ENCODE measurements at places on chromosomes 16 and 17. TPM values are rescaled to one million over a fixed set of nuclear protein-coding genes. Genes with fewer than 3 reads are reported as not detected.

The BRICD5 gene
- total RNA-seq: 7.4 TPM

The GCGR gene
- not detected for total RNA-seq

The RFWD3 gene
- 29.7 TPM for total RNA-seq

The UTS2R gene
- not detected for total RNA-seq

The CEP295NL gene
- total RNA-seq: 5.2 TPM

The VAT1L gene
- 0.65 TPM for total RNA-seq

The CES3 gene
- 0.29 TPM for total RNA-seq

The CX3CL1 gene
- total RNA-seq: 31.1 TPM

DNA sequence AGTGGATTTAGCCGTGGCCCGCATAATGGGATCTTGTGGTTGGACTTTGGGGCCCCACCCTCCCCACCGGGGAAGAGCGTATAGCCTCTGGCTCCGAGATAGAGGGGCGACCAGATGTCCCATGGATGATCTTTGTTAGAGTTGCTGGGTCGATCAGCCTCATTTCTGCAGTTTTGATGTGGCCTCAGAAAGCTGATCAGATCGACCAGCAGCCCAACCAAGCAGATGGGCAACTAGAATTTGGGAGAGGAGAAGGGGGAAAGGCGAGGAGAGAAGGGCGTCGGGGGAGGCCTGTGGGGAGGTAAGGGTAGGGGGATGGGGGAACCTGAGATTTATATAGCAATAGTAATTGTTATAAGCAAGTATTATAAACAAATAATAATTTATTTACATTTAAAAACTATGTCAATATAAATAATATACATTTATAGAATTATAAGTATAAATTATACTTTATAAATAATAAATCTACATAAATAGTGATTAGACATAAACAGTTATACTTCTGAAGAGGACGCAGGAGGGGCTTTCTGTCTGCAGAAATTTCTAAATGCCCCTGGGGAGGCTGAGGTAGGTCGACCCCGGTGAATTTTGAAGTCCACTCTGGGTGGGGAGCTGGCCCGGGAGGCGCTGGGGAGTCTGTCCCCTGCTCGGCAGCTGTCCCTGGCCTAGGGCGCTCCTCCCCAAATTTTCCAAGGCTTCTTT is 136.3 kb downstream of the KCNJ12 start:
- DNase-seq: peak; percentile 41

GRCh38 chr17:57271821-57272220 is 15.5 kb downstream of the MSI2 start:
- no peak for DNase-seq

- no peak for DNase-seq
Measured at GRCh38 chr17:7781429-7781828, 52.6 kb upstream of the KDM6B start.

DNA sequence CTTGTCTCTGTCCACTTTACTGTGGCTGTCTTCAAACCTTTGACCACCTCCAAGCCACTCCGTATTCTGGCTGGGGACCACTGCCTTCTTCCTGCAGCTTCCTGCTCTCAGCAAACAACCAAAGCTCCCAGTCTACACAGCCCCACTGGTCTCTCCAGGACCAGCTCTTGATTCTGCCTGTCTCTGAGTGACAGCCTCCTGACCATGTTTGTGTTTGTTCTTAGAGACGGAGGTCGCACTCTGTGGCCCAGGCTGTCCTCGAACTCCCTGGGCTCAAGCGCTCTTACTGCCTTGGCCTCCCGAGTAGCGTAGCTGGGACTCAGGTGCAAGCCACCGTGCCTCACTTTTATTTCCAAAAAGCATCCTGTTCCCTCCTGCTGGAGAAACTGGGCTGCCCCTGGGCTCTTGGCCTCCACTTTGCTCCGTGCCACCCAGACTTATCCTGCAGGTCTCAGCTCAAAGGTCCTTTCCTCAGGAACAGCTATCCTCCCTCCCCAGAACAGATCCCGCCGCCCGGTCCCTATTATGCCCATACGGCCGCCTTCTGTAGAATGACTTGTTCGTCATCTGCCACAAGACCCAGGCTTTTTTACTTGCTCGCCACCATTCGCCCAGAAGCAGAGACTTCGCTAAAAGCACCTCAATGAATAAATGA is 9.1 kb downstream of the MNT start:
- DNase-seq: peak; percentile 49

GRCh38 chr16:56632848-56633365 is 448 bp downstream of the MT1M start:
- DNase-seq: no peak

DNA sequence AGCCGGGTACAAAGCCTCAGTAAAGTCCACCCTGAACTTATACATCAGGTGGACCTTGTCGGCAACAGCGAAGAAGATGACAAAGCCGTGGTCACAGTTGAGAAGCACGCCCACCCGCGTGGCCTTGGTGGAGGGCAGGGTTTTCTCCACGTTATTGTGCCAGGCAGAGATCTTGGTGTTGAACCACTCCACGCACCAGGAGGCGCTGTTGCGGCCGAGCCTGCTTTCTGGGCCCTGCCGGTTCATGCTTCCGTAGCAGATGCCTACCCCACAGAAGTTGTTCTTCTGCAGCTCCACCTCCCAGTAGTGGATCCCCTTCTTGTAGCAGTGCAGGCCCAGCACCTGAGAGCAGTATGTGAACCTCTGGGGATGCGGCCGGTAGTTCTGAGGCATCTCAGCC is 22.1 kb downstream of the TRIM25 start:
- DNase-seq: no peak

DNA sequence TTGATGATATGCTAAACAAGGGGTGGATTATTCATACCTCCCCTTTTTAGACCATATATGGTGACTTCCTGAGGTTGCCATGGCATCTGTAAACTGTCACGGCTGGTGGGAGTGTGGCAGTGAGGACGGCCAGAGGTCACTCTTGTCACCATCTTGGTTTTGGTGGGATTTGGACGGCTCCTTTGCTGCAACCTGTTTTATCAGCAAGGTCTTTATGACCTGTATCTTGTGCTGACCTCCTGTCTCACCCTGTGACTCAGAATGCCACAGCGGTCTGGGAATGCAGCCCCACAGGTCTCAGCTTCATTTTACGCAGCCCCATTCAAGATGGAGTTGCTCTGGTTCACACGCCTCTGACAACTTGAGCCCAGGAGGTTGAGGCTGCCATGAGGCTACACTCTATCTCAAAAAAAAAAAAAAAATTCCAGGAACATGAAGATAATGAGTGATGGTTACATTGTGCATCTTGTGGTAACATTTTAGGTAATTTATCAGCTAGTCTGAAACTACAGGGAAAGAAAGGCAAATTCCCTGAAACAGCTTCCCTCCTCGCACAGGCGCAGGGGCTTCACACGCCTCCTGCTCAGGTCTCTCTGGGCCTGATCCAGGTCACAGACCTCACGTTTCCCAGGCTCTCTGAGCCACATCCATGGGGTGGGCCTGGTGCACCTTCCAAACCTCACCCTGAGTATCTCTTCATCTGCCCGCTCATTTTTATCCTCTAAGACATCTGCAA is 15.3 kb upstream of the UBE2I start:
- DNase-seq: no peak

DNA sequence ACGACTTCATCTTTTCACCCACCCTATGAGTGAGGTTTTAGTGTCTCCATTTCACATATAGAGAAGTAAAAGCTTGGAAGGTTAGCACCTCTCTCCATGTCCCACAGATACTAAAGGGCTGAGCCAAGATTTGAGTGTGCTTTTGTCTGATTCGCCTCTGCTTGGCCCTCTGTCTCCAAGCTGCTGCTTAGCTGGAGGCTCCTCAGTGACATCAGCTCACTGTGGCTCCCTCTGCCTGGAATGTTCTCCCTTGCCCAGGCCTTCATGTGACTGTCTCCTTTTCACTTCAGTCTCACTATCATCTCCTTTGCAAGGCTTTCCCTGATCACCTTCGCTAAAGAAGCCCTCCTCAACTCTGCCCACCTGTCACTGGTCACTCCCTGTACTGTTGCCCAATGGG is 84.5 kb upstream of the HSBP1 start:
- no peak for DNase-seq

DNA sequence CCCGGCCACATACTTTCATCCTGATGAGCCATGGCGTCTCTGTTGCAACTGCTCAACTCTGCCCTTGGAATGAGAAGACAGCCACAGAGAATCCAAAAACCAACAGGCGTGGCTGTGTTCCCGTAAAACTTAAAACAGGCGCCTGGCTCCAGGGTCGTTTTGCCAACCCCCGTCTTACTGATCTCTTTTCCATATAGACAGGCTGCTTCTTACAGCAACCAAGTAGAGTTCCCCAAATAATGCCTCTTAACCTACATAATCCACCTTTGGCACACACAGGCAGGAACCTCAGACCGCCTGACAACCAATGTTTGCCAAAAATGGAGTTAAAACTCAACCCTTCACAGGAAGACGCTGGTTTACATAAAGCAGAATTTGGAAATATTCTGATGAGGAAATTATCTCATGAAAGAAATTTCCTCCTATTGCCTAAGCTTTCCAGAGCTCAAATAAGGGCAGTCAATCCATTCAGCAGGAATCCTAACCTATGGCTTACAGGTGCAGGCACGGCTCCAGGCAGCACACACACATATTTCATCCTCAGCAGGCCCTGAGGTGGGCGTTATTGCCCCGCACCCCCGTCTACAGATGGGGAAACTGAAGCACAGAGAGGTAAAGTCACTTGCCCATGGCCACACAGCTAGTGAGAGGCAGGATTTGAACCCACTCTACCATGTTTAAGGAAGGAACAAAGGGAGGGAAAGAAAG is 35.8 kb downstream of the LITAF start:
- no peak for DNase-seq

GRCh38 chr16:4358831-4359561 is 7.9 kb upstream of the PAM16 start:
- no peak for DNase-seq

GRCh38 chr16:81551821-81552304 is 107.3 kb downstream of the CMIP start:
- no peak for DNase-seq

DNA sequence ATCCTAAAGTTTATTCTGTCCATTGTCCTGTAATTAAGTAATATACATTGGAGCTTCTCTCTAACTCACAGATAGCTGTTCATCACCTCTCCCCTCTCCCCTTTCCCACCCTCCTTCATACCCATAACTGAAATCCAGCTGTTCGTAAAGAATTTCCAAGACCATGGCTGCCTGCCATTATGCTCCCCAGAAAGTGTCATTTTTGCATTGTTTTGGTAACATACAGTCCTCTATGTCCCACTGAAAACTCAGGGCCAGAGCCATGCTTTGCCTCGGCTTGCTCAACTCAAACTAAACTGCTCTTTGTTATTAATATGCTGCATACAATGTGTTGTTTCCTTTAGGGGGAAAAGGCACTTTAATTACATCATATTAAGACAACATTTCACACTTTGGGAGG is 132.0 kb downstream of the MRTFB start:
- no peak for DNase-seq

- peak; percentile 74 for DNase-seq
Measured at GRCh38 chr17:4420692-4421131, 13.0 kb upstream of the SPNS3 start.
